ENCODE measurements at places on chromosomes 3 and 15.
A peak's percentile ranks its signal among the peaks of the same experiment; 100 is the strongest.

DNA sequence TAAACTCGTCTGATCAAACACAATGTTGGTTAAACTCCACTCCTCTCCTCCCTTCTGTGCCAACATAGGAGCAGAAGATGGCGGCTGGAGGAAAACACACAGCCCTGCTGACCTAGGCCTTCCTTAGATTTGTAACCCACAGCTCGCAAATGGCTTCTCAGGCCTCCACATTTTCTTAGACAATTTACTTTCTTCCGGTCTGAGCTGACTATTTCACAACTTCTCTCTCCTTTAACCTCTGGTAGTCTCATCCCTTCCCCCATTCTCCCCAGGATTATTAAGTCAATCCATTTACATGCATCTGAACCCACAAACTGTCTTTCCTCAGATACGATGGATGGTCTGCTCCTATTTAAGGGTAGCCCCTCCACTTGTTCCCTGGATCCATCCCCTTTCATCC is 25.7 kb upstream of the ULK4 start:
- no peak for DNase-seq

DNA sequence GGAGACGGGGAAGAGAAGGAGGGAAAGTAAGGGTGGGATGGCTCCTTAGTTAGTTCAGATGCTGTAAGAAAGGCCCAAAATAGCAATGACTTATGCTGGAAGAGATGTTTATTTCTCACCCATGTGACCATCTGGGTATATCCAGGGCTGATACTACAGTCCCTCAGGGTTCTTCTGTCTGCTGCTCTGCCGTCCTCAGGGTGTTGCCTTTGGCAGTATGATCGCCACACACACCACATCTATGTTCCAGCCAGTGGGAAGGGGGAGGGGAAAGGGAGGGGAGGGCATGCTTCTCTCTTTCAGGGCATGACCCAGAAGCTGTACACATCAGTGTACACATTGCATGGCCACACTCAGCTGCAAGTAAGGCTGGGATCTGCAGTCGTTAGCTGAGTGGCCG is 10.2 kb downstream of the CD276 start:
- DNase-seq, result no peak

GRCh38 chr3:164507886-164508285 is 570.4 kb downstream of the SI start:
- no peak for DNase-seq

DNA sequence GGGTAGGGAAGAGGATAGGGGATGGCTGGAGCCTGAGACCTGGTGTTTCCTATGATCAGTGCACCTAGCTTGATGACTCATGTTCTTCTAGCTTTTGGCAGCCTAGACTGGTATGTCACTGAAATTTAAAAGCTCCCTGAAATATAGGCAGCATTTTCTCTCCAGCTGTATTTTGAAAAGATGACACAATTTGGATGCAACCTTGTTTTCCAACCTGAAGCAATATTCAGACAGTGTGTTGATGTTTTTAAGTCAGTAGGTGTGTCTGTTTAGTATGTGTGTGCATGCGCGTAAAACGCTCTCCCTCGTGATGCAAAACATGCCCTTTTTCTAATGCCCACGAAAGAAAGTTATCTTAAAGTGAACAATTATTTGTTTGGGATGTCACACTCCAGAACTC is 58.5 kb downstream of the RPL22L1 start:
- DNase-seq, result no peak

- DNase-seq, result no peak
Measured at GRCh38 chr3:172038798-172039435, 461 bp upstream of the FNDC3B start.

GRCh38 chr3:14847613-14848541 is 29.1 kb downstream of the FGD5 start:
- no peak for DNase-seq

GRCh38 chr3:127768346-127769008 is 53.8 kb downstream of the MGLL start:
- DNase-seq, result peak; percentile 36

DNA sequence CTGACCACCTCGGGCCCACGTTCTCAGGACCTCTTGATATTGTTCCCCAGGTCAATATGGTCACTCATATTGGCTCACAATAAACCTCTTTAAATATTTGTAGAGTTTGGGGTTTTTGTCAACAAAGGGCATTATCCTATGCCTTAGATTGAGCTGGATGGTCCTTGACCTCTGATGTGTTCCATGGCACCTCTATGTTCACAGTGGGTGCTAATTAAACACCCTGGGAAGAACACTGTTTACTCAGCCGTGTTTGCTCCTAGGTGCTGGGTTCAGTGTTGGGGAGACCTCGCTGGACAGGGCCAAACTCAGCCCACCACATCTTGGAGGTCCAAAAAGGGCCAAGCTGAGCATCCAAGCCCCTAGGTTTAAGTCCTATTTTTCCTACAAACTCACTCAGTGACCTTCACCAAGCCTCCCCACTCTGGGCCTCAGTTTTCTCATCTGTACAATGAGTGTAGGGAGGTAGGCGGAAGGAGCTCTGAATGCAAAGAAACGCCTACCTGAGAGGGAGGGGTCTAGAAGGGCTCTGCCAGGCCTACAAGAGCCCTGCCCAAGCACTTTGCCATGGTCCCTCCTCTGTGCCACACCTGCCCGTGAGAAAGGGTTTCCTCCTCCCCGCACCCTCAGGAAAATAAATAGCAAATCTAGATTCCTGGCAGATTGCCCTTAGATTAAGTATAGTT is 7.2 kb downstream of the FAM174B start:
- no peak for DNase-seq

GRCh38 chr15:33158366-33158765 is 36.1 kb downstream of the FMN1 start:
- DNase-seq, result no peak

- DNase-seq, result no peak
Measured at GRCh38 chr15:61654918-61655317, 405.3 kb downstream of the VPS13C start.

DNA sequence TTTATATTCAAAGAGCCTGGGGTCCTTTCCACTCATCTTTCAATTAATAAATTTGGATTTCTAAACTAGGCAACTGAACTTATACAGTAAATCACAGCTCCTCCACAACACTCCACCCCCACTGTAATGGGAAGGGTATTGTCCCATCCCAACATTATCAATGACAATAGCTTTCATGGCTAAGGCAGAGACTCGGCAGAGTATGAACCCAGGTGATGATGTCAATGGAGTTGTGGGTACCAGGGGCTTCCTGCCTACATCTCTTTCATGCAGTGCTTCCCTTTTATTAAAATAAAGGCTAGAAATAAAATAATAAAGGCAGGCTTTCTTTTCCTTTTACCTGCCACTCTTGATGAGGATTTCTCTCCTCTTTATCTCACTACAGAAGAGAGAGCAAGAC is 109.5 kb downstream of the ADAM10 start:
- no peak for DNase-seq

- DNase-seq, result no peak
Measured at GRCh38 chr3:23966328-23966727, 21.2 kb downstream of the NR1D2 start.

- DNase-seq, result no peak
Measured at GRCh38 chr15:48981941-48982340, 18.2 kb upstream of the SHC4 start.

- DNase-seq, result no peak
Measured at GRCh38 chr15:95981209-95981608, 349.3 kb upstream of the NR2F2 start.

- DNase-seq, result peak; percentile 28
Measured at GRCh38 chr3:13352621-13353131, 67.4 kb downstream of the NUP210 start.

DNA sequence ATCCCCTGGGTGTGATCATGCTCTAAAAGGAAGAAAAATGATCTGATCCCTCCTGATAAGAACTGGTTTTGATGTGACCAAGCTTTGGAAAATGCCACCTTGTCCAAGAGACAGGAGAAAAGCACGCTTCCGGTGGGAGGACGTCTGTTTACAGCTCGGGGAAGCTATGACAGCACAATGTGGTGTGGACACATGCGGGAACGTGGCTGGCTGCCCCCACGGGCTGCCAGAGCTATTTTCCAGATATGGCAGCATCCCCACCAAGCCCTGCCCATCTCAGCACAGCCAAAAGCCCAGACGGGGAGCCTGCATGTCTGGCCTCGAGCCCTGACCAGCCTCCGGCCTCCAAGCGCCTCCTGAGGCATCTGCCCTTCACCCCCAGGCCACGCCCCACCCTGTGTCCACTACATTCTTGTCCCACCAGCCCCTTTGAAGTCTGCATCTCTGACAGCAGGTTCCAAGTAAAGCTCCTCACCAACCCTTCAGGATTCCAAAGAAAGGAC is 63.2 kb upstream of the HRH1 start:
- DNase-seq, result no peak

DNA sequence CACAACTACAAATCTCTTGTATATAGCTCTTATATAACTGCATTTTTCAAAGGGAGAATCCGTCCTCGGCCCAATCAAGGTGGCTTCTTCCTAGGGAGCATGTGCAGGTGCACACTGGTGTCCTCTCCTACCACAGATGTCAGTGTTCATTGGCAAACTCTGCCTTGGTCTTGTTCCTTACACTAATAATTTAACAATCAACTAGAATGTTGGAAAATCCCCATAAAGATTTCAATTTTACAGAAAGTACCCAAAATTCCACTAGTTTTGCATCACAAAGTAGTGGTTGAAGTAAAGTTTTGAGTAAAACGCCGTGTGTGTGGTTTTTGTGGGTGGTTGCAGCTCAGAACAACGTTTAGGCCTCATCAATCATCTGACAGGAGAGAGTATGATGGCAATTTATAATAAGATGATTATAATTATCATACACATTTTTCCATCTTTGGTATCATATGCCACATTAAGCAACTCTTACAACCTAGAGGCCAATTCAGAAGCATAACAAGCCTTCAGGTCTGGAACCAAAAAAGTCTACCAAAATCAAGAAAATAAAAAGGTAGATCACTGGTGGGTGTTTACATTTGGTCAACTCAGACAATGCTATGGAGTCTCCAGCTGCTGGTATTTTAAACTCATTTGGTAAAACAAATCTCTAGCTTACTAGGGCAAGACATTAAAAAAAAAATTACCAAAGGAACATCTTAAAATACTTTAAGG is 128.9 kb upstream of the BHLHE40 start:
- no peak for DNase-seq

GRCh38 chr15:57606816-57607215 is 15.1 kb downstream of the MYZAP start:
- DNase-seq, result no peak

- no peak for DNase-seq
Measured at GRCh38 chr3:174767406-174767805, 91.7 kb upstream of the NAALADL2 start.

DNA sequence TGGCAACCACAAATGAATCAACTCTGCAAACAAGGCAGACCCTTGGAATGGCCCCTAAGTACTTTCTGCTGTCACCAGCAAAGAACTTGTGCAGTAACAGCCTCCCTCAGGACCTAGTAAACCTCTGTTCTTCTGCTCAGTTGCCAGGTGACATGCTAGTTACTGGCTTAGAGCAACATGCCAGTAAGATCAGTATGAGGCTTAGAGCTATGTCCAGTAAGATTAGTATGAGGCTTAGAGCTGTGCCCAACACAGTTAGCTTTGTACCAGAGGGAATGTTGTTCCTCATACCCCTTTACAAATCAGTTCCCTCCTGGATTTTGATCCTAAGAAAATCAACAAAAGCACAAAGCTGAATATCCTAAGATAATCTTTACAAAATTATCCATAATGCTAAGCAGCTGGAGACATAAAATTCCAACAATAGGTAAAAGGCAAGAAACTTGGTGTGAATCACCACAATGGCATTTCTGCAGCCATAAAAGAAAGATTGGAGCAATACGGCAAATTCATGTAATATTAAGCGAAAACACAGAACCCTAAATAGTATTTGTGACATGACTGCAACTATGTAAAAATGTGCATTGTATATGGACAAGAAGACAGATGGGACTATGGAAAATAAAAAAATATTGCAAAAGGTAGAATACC is 107.3 kb upstream of the LPP start:
- DNase-seq, result no peak

- DNase-seq, result no peak
Measured at GRCh38 chr3:156939315-156939714, 113.2 kb downstream of the LEKR1 start.

DNA sequence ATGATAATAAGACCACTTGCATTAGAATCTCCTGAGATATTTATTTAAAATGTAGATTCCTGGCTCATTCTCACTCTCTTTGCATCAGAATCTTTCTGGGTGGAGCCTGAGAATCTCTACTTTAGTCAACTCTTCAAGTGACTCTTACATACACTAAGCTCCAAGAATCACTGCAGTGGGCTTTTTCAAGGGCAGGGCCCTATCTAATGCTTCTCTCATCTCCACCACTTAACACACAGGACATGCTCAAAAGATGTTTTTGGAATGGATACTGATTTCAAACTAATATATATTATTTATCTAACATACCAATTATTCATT is 68.9 kb upstream of the GAP43 start:
- no peak for DNase-seq

GRCh38 chr3:192395506-192395905 is 331.8 kb downstream of the FGF12 start:
- no peak for DNase-seq

- no peak for DNase-seq
Measured at GRCh38 chr3:12758025-12758781, 856 bp downstream of the TMEM40 start.

- no peak for DNase-seq
Measured at GRCh38 chr15:92178911-92179310, 214.8 kb upstream of the ST8SIA2 start.

DNA sequence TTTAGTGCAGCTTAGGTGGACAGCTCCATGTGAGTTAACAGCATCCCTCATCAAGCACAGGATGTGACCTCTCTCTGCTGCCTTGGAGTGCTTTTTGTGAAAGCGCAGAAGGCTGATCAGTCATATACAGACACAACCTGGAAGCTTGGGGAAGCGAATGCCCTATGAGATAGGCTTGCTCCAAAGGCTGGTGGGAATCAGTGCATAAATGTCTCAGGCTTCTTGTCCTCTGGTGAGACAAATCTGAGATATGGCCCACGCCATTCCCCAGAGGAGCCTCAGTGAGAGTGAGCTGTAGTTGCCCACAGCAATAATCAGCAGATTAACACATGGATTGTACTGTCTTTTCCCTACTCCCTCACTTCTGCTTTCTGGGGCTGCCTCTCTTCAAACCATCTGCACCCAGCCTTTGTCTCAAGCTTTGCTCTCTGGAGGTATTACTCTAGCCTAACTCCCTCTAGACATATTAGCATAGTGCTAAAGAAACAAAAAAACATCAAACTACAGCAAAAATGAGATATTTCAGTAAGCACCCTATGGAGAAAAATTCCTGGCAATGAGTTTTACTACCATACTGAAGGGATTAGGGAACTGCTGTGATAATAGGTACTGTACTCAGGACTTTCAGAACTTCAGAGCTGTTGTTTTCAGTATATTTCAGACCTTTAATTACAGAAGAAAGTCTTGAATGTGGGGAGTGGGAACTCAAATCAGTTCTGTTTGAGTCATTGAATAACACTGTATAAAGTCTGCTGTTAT is 113.7 kb downstream of the OXSM start:
- DNase-seq, result no peak

- no peak for DNase-seq
Measured at GRCh38 chr3:98109807-98110549, 20.5 kb upstream of the OR5H1 start.

- DNase-seq, result no peak
Measured at GRCh38 chr3:50447290-50447840, 56.1 kb downstream of the CACNA2D2 start.

Data from Jurkat, Clone E6-1 (cell line).